Central memory CD4-positive, alpha-beta T cell (primary cell): ENCODE measurements at places on chromosomes 6 and 20.
A peak's percentile ranks its signal among the peaks of the same experiment; 100 is the strongest.

- no peak for DNase-seq
Observed at GRCh38 chr6:5783584-5784089, 223.1 kb downstream of the NRN1 start.

GRCh38 chr20:50376888-50377459, 133.2 kb upstream of the PTPN1 start:
- no peak for DNase-seq

DNA sequence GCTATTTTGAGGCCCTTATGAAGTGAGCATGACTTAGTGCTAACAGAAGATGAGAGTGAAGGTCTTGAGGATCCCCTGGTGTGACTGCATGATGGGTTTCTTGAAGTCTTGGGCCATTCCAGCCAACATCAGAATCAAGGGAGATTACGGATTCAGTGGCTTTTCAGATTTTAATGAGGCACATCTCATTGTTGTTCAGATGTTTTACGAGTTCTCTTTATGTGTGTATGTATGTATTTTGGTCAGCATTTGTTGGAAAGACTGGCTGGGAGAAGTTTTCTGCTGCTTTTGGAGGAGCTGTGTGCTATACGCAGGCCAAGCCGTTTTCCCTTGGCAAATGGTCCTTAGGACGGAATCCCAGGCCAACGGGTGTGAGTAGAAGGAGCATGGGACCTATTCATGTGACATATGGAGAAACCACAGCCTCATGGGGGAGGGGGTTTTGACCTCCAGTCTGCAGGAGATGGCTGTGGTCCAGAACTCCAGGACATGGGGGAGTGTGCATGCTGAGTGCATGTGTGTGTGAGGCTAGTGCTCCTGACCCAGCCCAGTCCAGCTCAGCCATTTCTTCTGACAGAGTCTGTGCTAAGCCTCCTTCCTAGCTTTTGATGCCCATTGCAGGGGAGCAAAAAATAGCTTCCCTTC, 35.3 kb downstream of the CHMP4B start:
- no peak for DNase-seq

DNA sequence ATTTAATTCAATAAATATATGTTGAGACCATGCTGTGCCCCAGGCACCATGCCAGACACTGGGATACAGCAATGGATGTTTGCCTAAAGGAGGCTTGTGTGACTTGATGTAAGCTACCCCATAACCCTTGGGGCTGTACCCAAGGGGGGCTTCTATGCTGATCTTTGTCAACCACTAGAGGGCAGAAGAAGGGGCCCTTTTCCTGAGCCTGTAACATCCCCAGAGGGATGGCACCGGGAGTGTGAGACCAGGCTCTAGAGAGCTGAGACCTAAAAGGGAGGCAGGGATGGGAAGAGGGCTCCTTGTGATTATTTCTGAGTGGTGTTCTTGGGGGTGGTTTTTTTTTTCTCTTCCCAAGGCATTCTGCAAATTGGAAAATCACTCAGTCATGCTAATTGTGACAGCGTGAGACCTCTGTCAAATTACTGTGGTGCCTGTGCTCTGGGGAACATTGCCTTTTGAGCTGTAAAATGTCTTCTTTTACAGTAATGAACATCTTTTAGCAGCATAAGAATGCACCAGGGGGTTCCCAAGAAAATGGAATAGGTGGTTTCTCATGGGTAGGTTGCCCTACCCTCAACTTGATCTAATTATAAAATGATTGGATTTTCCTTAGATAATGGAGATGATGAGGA, 138.7 kb upstream of the SLC24A3 start:
- DNase-seq, result no peak

- no peak for DNase-seq
Observed at GRCh38 chr6:13526357-13526726, 38.9 kb upstream of the GFOD1 start.

GRCh38 chr6:120954111-120954510, 380.2 kb downstream of the TBC1D32 start:
- DNase-seq, result no peak

DNA sequence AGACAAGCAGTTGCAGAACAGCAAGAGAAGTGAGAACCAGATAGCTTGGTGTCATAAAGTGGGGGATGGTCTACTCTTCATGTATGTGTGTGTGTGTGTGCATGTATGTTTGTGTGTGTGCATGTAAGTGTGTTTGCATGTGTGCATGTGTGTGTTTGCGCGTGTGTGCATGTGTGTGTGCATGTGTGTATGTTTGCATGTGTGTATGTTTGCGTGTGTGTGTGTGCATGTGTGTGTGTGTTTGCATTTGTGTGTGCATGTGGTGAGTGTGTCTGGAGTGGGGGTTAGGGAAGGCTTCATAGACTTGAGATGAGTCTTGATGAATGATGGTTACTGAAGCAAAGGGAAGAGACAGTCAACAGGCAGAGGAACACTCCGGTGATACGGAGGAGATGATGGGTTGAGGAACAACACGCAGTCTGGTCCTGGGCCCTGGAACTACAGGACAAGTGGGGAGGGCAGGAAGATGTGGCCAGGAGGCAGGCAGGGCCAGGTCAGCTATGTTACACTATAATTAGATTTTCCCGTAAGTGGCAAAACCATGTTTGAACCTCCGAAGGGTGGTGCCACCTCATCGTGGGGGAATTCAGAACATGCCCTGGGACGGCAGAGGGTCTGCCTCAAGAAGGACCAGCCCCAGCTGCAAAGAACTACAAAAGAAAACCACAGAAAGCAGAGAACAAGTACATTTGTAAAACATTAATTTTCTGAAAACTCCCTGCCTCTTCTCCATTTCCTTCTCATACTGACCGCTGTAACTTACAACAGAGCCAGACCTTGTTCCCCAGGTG, 38.7 kb upstream of the PDE10A start:
- DNase-seq, result no peak

DNA sequence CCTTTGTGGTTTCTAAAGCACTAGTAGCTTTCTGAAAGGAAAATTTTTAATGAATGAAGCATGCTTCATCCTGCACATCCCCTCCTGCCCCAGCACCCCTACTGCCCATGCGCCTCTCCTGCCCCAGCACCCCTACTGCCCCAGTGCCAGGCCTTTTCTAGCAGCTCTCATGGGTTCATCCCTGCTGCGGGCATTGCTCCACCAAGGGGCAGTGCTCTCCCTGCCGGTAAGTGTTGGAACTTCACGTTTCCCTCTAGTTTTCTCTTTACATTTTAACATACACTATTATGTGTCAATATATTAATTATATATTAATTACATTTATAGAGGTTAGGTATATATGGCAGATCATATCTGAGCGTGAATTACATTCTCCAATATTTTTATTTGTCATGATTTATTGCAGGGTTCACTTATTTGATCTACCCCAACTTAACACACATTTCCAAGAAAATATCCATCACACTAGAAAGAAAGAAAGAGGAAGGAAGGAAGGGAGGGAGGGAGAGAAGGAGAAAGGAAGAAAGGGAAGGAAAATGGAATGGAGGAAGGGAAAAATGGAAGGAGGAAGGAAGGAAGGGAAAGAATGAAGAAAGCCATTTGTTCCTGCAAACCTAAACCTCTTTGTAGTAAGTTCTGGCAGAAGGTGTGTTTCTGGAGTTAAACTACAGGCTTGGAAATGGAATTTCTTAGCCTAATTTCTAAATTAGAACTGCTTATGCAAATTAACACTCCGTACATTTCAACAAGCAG, 46.8 kb downstream of the CEP43 start:
- no peak for DNase-seq

GRCh38 chr6:135267085-135267484, 86.0 kb downstream of the MYB start:
- no peak for DNase-seq

DNA sequence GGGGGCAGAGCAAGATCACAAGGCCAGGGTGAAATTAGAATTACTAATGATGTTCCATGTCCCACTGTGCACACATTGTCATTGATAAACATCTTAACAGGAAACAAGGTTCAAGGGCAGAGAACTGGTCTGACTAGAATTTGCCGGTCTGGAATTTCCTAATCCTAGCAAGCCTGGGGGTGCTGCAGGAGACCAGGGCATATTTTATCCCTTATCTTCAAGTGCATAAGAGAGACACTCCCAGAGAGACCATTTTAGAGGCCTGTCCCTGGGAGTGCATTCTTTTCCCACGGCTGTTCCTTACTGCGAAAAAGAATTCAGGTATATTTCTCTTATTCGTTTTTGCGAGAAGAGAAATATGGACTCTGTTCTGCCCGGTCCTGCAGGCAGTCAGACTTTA, 41.5 kb downstream of the CD83 start:
- DNase-seq, result no peak

DNA sequence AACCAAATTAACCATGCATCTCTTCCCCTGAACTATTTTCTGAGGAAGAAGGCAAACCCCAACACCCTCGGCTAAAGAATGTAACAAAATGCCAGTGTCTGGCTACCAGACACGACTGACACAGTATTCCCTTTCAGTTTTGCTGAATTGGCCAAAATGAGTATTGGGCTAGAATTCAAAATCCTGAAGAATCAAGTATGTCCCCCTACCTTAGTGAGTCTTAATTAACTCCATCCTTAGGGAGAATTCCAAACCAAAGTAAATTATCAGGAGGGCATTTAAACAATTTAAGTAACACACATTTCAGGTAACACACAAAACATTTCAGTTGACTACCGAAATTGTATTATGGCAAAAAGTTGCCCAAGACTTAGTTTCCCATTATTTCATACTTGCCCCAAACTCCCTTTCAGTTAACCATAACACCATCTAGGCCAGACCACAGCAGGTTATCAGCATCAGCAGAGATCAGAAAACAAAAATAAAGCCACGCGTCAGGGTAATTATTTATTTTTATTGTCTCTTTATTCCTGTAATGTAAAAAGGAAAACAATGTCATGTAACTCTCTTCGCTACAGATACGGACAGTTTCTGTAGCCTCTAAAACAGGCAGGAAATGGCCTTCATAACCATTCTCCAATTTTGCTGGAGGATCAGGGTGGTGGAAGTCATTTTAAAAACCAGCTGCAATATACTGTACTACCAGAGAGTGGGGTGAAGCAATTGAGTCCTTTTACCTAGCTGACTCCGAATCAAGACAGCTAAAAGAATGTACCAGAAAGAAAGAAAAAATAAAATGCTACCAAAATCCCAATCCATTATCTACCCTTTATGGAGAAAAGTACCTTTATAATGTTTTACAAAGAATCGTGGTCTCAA, 1.9 kb downstream of the SNX5 start:
- DNase-seq, result peak; percentile 50

GRCh38 chr6:53962646-53963045, 148.6 kb upstream of the MLIP start:
- no peak for DNase-seq

DNA sequence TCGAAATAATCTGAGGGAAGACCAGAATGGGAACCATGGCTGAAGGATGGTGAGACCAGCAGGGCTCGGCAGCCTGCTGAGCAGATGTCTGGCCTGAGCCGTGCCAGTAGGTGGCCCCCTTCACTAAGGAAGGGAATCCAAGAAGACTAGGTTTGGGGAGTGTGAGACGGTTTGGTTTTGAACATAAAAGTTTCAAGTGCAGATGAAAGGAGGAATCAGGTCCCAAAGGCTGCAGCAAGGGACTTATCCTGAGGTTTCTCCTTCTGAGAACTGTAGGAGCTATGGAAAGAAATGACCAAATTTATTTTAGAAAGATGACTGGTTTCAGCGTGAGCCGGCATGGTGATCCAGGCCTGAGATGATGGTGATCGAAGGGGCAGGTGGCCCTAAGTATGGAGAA, 4.6 kb upstream of the OSER1 start:
- DNase-seq, result peak; percentile 70

DNA sequence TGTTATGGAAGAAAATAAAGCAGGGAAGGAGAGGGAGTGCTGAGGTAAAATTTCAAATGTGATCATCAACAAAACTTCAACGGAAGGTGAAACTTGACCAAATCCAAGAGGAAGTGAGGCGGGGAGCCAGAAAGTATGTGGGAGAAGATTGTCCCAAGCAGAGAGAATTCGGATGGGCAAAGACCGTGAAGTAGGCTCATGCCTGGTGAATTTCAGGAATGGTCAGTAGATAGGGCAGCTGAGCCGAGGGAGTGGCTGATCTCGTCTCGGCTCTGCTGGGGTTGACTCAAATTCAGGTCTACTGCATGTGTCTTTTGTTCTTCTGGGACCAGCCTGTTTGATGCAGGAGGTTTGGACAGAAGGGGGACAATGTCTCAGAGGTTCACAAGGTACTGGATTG, 7.0 kb upstream of the CSNK2A1 start:
- DNase-seq, result no peak

DNA sequence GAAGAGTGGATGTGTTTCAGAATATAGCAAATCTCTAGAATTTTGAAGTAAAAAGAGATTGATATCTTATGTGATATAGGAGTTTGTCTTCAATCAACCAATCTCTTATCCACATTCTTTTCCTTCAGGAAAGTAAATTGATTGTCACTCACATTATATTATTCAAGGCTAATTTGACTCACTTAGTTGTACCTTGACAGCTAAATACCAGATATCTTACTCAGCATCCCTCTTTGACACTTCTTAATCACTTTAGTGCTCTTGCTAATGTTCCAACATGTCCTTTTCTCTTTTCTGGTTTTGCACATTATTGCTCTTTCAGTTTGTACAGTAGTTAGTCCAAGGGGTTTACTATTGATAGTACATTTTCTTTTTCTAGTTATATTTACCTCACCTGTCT, 286.9 kb upstream of the PTCHD4 start:
- DNase-seq, result no peak

- DNase-seq, result no peak
Observed at GRCh38 chr20:54097236-54097529, 26.8 kb upstream of the BCAS1 start.

- DNase-seq, result no peak
Observed at GRCh38 chr6:78513856-78514255, 353.5 kb upstream of the IRAK1BP1 start.

DNA sequence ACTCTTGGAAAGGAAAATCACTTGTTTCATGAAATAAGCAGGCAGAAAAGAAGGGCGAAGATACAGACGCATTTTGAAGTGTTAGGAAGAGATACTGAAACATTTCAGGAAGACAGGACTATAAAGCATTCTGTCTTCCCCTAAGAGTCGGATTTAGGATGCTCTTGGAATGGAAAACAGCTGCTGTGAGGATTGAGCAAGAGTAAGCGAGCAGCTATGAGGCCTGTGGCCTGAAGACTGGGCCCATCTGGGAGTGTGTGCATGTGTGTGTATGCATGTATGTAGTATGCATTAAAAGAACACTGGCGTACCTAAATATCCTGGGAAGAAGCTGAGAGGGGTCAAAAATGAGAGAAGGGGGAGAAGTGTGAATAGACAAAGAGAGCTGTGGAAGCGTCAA, 83.6 kb downstream of the SIM1 start:
- no peak for DNase-seq

GRCh38 chr6:14542670-14543366, 425.2 kb downstream of the CD83 start:
- DNase-seq, result no peak
